ENCODE measurements at places on chromosomes 7 and 10. TPM values are rescaled to one million over a fixed set of nuclear protein-coding genes. Genes with fewer than 3 reads are reported as not detected.

Gene PTF1A
- not detected for total RNA-seq

DNA sequence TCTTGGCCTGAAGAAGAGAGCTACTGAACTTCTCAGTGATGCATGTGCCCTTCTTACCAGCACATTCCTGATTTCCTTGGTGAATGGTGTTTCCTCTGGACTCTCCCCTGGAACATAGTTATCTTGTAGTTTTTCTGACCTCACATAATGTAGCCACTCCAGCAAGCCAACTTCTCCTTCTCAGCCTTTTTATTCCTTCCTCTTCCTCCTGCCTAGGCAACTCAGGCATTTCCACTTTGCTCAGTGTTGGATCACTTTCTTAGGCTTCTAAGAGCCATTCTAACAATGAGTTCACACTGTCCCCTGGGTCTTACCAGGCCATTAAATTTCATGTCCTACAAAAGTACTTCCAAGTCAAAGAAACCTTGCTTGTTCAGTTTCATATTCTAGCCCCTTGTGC, 3.6 kb upstream of the PTTG1IP2 start:
- no peak for DNase-seq

DNA sequence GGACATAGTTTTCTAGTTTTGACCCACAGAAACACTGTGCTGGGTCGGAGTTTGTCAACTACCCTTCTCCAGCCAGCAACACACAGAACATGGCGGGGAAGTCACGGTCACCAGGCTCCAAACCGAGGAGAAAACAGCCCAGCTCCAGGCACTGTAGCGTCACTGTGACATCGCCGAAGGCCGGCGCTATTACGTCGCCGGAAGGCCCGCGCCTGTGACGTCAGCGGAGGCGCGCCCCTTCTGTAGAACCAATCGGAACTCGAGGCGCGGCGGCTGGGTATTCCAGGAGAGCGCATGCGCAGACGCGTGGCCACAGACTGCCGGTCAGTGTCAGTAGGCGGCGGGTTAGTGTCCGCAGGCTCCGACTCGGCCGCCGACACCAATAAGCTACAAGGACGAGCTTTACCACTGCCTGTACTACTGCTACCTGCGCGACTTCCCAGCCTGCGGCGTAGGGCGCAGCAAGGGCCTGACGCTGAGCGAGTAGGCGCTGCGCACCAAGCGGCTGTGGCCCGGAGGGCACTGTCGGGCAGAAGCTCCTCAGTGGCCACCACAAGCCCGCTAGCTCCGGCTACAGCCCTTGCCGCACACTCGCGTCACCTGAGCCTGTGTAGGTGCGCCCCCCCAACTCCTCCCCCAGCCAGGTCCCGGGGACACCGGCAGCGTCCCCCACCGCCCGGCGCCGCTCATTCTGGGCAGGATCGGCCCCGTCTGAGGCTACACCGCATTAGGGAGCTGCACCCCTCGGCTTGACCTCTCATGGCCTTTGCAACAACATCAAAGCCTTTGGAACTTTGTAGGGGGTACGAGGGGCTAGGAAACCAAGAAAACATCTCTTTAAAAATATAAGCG, 35.1 kb upstream of the SRRM3 start:
- peak; percentile 69 for DNase-seq

Gene PTPN12
- 58.8 TPM for total RNA-seq

DNA sequence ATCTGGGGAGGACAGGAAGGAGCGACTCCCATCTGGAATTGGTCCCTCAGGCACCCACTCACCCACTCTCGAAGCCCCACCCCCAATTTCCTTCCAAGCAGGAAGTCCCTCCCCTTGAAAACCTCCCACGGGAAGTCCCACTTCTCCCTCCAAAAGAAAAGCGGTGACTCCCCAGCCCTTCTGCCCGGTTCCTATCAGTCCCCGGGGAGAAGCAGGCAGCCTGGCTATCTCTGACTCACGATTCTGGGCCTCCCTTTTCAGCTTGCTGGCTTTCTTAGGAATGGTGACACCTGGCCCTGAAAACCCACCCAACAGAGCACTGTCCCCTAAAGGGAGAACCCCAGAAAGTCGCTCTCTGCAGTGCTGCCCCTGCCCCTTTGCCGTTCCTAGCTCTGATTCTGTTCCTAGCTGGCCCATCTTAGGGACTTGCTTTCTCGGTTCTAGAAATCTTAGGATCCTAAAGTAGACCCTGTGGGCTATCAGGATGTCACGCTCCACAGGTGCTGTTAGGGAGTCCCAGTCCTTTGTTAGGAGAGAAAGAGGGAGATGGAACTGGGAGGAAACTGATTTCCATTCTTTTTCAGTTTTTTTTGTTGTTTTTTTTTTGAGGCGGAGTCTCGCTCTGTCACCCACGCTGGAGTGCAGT, 6.0 kb downstream of the TSC22D4 start:
- no peak for DNase-seq

GRCh38 chr7:147496209-147496608, 1094.4 kb upstream of the C7orf33 start:
- no peak for DNase-seq

GRCh38 chr10:80421707-80422536, 13.6 kb downstream of the PRXL2A start:
- no peak for DNase-seq

- DNase-seq, result no peak
Observed at GRCh38 chr10:26696786-26697162, 727 bp upstream of the PDSS1 start.
